Kidney (tissue), 22 donors: ENCODE measurements at places on chromosomes 13 and 19. TPM values are rescaled to one million over a fixed set of nuclear protein-coding genes. Genes with fewer than 3 reads are reported as not detected.

DNA sequence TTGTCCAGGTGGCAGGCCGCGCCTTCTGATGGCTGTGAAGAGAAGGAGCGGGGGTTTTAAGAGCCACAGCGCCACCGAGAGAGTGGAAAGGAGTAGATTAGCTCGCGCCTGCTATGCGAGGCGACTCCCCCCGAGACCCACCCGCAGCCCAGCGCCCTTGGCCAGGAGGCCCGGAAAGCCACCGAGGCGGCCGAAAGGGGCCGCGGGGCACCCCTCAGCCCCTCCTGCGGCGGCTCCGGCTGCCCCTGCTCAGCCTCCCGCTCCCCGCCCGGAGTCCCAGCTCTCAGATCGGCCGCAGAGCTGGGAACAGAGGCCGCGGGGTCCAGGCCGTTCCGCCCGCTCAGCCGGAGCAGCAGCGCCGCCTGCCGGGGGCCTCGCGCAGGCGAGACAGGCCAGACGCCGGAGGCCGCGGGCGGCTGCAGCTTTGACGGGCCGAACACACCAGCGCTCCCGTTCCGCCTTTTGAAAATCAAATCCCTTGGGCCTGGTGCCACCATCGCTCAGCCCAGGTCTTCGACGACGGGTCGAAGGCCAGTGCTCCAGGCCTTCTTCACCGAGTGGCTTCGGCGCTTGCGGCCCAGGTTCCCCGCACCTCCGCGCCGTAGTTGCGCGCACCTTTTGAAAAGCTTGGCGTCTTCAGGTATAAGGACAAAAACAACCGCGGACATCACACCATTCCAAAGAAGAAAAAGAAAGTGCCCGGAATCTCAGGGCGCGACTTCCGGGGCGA, 15.3 kb downstream of the CDX2 start:
- peak; percentile 93 for DNase-seq

DNA sequence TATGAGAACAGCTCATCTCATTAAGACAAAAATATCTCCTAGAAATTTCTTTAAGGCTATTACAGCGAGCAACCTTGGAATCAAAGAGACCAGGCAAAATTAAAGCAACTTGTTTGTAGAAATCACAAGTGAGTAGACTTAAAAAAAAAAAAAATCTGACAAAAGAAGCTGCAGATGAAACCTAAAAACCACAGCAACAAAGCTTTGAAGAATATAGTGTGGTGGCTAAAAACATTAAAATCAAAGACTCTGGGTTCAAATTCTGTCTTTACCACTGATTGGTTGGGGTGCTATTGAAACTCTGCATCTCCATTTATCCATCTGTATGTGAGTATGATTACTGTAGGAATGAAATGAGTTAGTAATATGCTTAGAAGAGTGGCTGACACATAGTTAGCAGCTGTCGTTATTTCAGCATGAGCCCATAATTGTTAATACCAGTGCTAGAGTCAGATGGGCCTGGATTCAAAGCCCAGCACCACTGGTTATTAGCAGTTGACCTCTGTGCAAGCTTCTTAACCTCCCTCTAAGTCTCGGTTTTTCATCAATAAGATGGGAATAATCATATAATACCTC, 157.6 kb downstream of the FOXO1 start:
- no peak for DNase-seq

GRCh38 chr13:51125495-51126226, 14.6 kb upstream of the C13orf42 start:
- no peak for DNase-seq

DNA sequence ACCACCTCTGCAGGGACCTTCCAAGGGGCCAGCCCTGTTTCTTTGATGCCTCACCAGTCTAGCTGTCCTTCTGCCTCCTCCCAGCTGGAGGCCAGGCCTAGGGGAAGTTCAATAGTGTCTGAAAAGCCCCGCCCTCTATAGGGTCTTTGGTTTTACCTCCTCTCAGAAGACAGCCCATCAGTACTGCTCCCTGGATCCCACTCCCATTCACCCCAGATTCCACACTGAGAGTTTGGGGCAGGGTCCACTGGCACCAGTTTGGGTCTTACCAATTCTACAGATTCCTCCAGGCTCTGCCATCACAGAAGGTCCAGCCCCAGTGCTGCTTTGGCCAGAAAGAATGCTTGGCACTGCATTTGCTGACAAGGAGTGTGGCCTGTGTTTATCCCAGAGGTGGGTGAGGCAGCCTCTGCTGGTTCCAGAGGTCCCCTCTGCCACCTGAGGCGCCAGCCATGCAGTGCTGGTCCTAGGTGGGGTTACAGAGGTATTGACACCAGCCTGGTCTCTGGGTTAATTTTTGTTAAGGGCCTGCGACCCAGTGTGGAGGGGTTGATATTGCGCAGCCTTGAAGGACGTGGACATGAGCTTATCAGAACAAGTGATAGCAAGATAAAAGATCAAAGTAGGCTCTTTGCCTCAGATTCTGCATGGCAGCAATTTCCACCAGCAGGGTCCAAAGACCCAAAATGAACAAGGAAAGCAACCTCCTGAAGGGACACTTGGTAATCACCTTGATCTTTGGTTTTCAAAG, 41.4 kb upstream of the IGSF23 start:
- DNase-seq = no peak

DNA sequence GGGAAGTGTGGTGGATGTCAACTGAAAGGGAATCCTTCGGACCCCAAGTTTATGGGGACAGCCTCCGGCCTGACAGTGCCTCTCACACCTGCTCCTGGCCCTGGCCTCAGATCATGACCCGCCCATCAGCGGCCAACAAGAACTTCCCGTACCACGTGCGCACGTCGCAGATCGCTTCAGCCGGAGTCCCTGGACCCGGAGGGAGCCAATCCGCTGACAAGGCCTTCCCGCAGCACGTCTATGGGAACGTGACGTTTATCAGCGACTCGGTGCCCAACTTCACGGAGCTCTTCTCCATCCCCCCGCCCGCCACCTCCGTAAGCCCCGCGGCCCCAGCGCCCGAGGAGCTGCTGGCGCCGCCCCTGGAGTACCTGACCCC, 2.0 kb upstream of the MEGF8 start:
- peak; percentile 24 for DNase-seq

- no peak for DNase-seq
Observed at GRCh38 chr13:111289251-111289650, 31.2 kb upstream of the TEX29 start.

- no peak for DNase-seq
Observed at GRCh38 chr13:30837227-30838159, 68.6 kb upstream of the MEDAG start.

- DNase-seq = no peak
Observed at GRCh38 chr13:19632915-19633478, 462 bp upstream of the MPHOSPH8 start.

DNA sequence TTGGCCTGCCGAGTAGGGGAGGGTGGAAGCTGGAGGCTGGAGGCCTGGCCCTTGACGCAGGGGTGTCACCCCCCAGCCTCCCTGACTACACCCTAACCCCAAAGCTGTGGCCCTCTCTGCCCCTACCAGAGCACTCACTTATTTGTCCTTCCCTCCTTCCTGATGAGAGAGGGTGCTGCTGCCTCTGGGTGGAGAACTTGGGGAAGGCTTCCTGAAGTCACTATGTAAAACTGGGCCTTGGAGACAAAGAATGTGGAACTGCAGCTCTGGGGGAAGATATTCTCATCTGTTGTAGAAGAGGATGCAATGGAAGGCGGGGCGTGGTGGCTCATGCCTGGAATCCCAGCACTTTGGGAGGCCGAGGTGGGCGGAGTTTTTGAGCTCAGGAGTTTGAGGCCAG, 485.2 kb downstream of the ZNF536 start:
- DNase-seq = no peak

- DNase-seq = no peak
Observed at GRCh38 chr19:42125536-42125935, 6.7 kb downstream of the POU2F2 start.

GRCh38 chr13:74661851-74662250, 527.6 kb upstream of the KLF12 start:
- no peak for DNase-seq

GRCh38 chr19:12789098-12789903, 2.0 kb upstream of the JUNB start:
- no peak for DNase-seq

- no peak for DNase-seq
Observed at GRCh38 chr13:112596235-112596634, 8.3 kb upstream of the TUBGCP3 start.

GRCh38 chr13:26299168-26299750, 45.3 kb downstream of the CDK8 start:
- DNase-seq = no peak

GRCh38 chr13:72653506-72653905, 73.9 kb downstream of the MZT1 start:
- DNase-seq = peak; percentile 32

DNA sequence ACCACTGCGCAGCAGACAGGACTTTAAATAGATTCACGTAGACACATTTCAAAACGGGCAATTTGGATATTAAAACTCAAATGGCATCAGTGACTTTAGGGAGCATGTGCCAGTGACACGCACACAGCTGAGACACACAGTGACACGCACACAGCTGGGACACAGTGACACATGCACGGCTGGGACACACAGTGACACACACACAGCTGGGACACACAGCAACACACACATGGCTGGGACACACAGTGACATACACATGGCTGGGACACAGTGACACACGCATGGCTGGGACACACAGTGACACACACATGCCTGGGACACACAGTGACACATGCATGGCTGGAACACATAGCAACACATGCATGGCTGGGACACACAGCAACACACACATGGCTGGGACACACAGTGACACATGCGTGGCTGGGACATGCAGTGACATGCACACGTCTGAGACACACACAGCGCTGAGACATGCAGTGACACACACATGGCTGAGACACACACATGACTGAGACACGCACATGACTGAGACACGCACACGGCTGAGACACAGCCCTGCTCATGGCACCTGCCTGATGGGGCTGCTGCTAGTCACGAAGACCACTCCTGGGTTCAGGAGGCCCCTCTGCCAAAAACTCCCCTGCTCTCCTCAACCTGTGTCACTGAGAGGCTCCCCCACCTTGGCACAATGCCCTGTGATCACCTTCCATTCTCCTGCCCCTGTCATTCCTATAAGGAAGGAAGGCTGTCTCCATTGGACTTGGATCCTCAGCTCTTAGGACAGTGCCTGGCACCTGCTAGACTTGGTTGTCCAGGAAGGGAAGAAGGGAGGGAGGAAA, 52.5 kb downstream of the SOX1 start:
- no peak for DNase-seq

DNA sequence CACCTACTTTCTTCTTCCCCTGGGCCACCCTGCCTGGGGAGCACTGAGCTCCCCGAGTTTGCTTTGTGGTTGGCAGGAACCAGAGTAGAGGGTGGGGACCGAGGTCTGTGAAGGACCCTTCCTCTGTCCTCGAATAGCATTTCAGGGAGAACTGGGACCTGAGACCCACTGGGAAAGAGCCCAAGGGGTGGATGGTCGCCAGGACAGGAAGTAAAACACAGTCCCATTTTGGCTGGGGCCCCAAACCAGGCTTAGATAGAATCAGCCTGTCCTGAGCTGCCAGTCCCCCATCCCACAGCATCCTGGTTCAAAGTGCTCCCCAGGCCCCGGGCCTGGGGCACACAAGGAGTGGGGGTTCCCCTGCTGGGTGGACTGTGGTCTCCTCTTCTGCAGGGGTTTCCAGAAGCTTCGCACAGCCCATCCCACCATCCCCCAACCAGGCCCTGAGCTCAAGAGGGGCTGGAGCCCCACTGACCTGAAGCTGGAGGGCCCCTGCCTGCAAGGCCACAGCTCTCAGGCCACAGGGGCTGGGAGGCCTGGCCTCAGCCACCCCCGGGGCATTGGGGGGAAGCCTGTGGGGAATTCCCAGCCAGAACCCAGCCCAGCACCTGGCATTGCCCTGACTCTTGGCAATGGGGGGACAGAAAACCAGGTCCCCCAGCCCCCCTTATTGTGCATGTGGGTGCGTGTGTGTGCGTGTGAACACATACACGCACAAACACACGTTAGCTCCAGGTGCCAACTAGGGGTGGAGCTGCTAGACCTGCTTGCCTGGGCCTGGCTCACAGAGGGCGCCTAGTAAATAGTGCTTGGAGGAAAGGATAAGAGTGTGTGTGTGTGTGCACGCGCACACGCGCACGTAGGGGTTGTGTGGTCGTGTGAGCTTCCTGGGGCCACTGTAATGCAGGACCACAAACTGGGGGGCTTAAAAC, 995 bp upstream of the MKNK2 start:
- DNase-seq = peak; percentile 67

DNA sequence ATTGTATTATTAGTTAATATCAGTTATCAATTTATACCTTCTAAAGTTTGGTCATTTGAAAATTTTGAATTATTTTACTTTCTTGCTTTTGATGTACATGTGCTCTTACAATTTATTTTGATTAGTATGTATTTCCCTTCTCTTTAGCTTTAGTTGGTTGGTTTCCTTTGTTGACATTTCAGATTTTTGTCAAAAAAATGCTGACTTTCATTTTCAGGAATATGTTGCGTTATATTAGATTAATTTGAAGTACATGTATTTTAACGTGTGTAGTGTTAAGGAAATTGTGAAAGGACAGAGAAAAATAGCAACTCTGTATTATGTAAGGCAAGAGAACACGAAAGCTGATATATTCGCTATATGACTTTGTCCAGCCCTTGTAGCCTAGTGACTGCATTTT, 342.9 kb upstream of the SLITRK6 start:
- DNase-seq = no peak

- DNase-seq = no peak
Observed at GRCh38 chr19:703651-704446, 4.9 kb upstream of the PALM start.

Gene ZNF534
- not detected for total RNA-seq

Gene NAA16
- 22.3 TPM for total RNA-seq

Gene NLRP7
- 0.16 TPM for total RNA-seq

Gene AXL
- total RNA-seq = 37.4 TPM

Gene ZFP14
- 7.3 TPM for total RNA-seq

Gene ZNF383
- 11.5 TPM for total RNA-seq

Gene ERICH6B
- total RNA-seq = not detected

Gene APOC1
- 11.8 TPM for total RNA-seq

Gene ZNF296
- total RNA-seq = 2.1 TPM
